ENCODE measurements at places on chromosomes 16 and 17.

DNA sequence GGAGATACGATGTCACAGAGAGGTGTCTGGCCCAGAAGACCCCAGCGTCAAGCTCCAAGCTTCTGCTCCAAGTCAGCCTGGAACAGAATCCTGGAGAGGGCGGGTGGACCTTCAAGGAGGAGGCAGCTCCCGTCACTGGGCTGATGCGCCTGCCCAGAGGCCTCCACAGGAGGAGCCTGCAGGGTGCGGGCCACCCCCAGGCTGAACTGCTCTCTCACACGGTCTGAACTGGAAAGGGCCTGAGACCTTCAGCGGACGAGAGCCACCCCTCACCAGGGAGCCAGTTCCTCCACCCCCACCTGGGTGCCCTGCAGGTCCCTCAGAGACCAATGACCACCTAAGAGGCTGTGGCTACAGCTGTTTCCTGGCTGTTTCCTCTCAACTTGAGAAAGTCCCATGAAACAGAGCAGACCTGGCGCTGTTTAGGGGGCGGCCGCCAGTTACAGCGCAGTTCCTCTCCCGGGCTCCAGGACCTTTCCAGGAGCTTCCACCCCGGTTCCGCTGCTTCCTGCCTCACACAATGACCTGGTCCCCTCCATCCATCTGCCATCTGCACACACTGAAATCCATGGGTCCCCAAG is 36.0 kb upstream of the KLHDC4 start:
- no peak for DNase-seq

DNA sequence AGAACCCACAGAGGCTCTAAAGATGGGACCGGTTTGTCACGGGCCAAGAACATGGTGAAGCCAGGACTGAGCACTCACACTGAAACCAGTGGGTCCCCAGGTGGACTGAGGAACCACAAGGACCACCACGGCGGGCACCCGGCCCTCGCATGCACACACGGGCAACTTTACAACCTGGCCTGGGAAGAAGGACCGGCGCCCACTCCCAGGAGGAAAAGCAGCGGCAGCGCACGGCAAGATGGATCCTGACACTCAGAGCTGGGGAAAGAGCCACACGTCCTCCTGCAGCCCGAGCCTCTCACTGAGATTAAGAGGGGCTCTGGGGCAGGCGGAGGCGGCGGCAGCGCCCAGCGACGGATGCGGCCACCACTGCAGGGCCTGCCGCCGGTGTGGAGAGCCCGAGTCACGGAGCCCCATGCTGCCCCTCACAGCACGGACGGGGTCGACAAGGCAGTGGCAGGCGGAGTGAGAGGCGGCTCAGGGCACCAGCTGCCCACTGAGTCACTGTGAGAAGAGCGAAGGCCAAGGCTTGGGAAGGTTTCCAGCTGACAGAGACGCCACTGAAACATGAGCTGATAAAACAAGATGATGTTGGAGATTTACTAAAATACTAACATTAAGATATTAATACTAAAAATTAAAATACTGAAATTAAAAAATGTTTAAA is 118.3 kb downstream of the ANKRD11 start:
- DNase-seq: no peak

- DNase-seq: no peak
Observed at GRCh38 chr16:1613211-1613622, 1.1 kb downstream of the CRAMP1 start.

- DNase-seq: no peak
Observed at GRCh38 chr17:77556383-77557061, 402.0 kb upstream of the TNRC6C start.

DNA sequence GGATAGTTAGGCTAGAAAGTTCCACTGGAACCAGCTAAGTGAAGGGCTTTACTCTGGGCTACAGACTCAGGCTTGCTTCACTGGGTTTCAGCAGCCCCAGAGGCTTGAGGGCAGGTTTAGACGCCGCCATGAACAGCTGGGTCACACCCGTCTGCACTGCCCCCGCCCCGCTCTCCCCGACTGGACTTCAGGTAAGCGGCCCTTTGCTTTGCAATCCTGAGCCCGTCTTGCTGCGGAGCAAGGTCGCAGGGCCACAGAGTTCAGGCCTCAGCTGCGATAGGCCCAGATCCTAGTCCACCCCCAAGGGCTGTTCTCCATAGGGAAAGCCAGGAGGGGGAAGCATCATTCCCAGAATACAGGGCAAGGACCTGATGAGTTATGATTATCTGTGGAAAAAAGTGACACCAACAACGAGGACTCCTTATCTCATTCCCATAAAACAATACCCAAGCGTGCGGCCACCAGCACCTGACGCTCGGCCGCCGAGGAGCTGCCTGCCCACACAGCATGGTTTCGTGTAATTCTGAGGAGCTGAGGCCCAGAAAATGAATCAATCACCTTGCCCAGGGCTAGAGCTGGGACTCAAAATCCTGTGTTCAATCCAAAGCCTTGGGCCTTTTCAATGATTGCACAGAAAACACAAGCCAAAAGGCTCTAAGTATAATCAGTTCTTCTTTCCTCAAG is 20.4 kb downstream of the MEAK7 start:
- no peak for DNase-seq

DNA sequence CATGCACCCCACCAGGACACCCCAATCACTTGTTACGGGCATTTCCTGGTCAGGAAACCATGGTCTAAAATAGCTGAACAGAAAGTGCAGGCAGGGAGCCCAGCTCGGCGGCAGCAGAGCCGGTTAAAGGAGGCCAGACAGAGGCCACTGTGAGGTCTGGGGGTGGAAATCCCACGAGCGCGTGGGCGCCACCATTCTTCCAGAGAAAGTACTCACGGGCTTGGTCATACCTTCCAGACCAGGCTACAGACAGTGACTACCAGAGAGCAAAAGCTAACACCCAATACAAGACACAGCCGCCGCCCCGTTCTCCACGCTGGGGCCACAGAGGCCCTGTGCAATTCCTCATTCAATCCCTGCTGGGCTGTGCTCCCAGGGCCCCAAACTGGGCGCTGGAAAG is 11.9 kb downstream of the CEP131 start:
- no peak for DNase-seq

GRCh38 chr17:77677211-77677610 is 281.3 kb upstream of the TNRC6C start:
- no peak for DNase-seq

DNA sequence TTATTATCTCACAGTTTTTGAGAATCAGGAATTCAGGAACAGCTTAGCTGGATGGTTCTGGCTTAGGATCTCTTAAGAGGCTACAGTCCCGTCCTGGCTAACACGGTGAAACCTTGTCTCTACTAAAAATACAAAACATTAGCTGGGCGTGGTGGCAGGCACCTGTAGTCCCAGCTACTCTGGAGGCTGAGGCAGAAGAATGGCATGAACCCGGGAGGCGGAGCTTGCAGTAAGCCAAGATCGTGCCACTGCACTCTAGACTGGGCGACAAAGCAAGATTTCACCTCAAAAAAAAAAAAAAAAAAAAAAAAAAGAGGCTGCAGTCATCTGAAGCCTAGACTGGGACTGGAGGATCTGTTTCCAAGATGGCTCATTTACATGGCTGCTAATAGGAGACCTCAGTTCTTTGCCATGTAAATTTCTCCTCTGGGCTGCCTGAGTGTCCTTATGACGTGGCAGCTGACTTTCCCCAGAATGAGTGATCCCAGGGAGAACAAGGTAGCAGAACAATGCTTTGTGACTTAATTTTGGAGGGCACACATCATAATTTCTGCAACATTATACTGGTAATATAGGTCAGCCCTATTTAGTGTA is 95.8 kb upstream of the CORO6 start:
- no peak for DNase-seq

GRCh38 chr17:61265397-61265796 is 134.2 kb upstream of the TBX2 start:
- no peak for DNase-seq

GRCh38 chr17:50640686-50641351 is 6.1 kb downstream of the ABCC3 start:
- DNase-seq: no peak

DNA sequence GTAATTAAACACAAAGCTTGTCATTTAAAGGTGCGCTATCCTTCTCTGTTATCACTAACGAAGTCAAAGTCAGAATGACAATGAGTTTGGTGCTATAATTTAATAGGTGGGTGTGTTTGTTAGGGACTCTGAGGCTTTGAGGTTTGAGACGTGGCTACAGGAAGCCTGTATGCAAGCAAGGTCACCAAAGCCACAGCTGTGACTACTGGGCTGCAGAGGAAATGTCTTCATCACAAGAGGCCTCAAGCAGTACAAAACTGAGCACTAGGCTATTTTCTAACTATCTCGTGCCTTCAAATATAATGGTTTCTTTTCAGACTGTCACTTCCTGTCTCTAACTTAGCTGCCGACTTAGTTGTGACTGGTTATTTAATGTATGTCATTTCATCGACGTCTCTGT is 141.2 kb downstream of the AATF start:
- no peak for DNase-seq

- DNase-seq: no peak
Observed at GRCh38 chr17:27582696-27583095, 48.3 kb upstream of the LGALS9 start.

- DNase-seq: no peak
Observed at GRCh38 chr17:67246653-67247415, 1.8 kb upstream of the HELZ start.

GRCh38 chr16:17409894-17410293 is 60.9 kb downstream of the XYLT1 start:
- no peak for DNase-seq

GRCh38 chr17:74325376-74325742 is 667 bp upstream of the KIF19 start:
- no peak for DNase-seq

GRCh38 chr16:57865746-57866528 is 63.6 kb upstream of the KIFC3 start:
- no peak for DNase-seq

- no peak for DNase-seq
Observed at GRCh38 chr17:75814021-75814395, 29.4 kb downstream of the UNK start.

- DNase-seq: no peak
Observed at GRCh38 chr16:75919664-75920063, 193.4 kb upstream of the CPHXL start.

DNA sequence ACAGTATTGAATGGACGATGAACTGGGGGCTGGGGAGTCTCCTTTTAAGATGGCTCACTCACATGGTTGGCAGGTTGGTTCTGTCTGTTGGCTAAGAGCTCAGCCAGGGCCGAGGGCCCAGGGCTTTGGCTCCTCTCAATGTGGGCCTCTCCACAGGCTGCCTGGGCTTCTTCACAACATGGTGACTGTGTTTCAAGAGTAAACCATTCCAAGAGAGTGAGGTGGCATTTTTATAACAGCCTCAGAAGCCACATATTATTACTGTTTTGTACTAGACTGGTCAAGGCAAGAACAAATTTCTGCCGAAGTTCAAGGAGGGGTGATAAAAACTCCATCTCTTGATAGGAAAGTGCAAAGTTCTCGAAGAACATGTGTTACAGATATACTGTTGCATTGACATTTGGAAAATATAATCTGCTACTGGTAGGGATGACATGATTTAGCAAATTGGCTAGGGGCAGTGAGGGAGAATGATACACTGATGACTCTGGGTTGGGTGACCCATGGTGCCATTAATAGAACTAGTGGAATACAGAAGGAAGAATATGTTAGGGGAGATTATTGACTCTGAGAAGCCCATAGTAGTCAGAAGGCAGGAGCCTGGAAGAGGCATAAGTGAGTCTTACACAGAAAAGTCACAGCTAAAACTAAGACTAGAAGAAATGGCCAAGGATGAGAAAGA is 13.7 kb downstream of the KRABD2 start:
- DNase-seq: no peak

GRCh38 chr17:80421381-80422090 is 6.6 kb downstream of the ENDOV start:
- DNase-seq: no peak

DNA sequence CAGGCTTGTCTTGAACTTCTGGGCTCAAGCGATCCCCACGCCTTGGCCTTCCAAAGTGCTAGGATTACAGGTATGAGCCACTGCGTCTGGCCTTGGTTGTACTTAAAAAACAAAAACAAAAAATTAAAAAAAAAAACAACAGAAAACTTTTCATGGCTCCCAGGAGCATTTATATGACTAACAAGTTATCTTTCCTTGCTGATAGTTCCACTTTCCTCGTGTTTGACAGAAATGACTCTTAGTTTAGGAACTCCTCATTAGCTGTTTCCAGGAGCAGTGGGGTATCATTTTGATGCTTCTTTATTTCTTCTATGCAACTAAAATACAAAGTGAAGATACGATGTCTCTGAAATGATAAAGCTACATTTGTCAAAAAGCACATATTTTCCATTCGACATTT is 165.4 kb downstream of the PRKCA start:
- DNase-seq: no peak

DNA sequence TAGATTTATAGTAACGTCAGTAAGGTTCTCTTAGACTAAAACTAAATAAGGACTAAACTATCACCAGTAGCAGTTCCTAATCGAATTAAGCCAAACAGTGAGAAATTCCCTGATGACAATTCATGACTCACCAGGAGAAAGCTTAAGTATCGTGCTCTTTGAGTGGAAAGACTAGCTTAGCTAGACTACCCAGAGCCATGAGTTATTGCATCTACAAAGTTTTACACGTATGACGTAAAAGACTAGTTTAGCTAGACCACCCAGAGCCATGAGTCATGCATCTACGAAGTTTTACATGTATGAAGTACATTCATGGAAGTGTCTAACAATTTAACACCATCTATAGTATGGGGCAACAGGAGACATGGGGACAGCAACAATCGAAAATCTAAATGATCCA is 36.6 kb downstream of the UBE2G1 start:
- DNase-seq: no peak

- DNase-seq: no peak
Observed at GRCh38 chr17:34588266-34588665, 8.9 kb downstream of the TMEM132E start.

GRCh38 chr16:19410435-19411171 is 7.1 kb upstream of the TMC5 start:
- no peak for DNase-seq

DNA sequence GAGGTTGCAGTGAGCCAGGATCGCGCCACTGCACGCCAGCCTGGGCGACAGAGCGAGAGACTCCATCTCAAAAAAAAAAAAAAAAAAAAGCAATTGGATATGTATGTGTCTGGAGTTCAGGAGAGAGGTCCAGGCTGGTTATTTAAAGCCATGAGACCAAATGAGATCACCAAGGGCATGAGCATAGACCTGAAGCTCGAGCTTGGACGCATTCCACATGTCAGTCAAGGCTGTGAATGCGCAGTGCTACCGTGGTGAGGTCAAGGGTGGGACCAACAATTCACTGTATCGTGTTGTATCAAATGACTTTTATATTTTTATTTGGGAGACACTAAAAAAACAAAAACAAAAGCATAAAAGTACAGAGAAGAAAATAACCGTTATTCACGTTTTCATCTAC is 29.1 kb upstream of the SPNS2 start:
- DNase-seq: no peak

Data from GOT3 (cell line).